Breast epithelium (tissue), 4 donors: ENCODE measurements at places on chromosomes 4 and X.
A peak's percentile ranks its signal among the peaks of the same experiment; 100 is the strongest.

- H3K27ac ChIP-seq: no peak overlapping the region
- H3K36me3 ChIP-seq: no peaks in the 10 kb centered on the region
- H3K4me1 ChIP-seq: no peaks in the 10 kb centered on the region
Measured at GRCh38 chr4:95232358-95233156, 316.2 kb downstream of the UNC5C start.

- no peaks in the 10 kb centered on the region for H3K27me3 ChIP-seq
- H3K4me1 ChIP-seq: no peaks in the 10 kb centered on the region
- H3K36me3 ChIP-seq: no peaks in the 10 kb centered on the region
- no peak for DNase-seq
- H3K4me3 ChIP-seq: no peak overlapping the region
- H3K27ac ChIP-seq: no peak overlapping the region
Measured at GRCh38 chr4:93756101-93756500, 72.5 kb upstream of the ATOH1 start.

GRCh38 chr4:41360921-41361793, 104.4 kb downstream of the UCHL1 start:
- no peaks in the 10 kb centered on the region for H3K4me1 ChIP-seq
- peak overlapping the region; percentile 59 for H3K27ac ChIP-seq
- no peaks in the 10 kb centered on the region for H3K36me3 ChIP-seq
- peak overlapping the region; percentile 91 for H3K4me3 ChIP-seq

- no peaks in the 10 kb centered on the region for H3K36me3 ChIP-seq
- H3K4me1 ChIP-seq: no peaks in the 10 kb centered on the region
- DNase-seq: no peak
Measured at GRCh38 chrX:73239242-73239641, 24.6 kb upstream of the NAP1L2 start.

DNA sequence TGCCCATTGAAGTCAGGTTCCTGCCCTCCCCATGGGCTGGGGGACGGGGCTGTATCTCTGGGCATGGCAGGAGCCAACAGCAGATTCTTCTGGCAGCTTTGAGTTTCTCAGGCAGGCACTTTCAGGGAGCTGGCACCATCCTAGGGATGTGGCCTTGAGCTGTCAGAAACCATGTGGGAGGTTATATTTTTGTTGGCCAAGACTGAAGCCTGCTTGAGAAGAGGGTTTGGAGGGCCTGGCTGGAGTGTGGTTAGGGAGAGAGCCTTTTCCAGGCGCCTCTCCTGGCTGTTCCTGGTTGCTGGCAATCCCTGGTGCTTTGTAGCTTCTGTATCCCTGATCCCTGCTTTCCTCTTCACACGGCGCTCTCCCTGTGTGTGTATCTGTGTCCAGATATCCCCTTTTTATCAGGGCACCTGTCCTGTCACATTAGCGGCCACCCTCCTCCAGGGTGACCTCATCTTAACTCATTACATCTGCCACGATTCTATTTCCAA, 30.6 kb upstream of the SORCS2 start:
- no peak overlapping the region for H3K27ac ChIP-seq
- peak; percentile 54 for DNase-seq
- H3K27me3 ChIP-seq: no peaks in the 10 kb centered on the region
- H3K4me3 ChIP-seq: no peak overlapping the region

- H3K27me3 ChIP-seq: no peaks in the 10 kb centered on the region
- H3K4me3 ChIP-seq: no peak overlapping the region
- no peak for DNase-seq
- no peaks in the 10 kb centered on the region for H3K4me1 ChIP-seq
- no peak overlapping the region for H3K27ac ChIP-seq
- no peaks in the 10 kb centered on the region for H3K36me3 ChIP-seq
Measured at GRCh38 chr4:2761035-2761923, 5.1 kb upstream of the TNIP2 start.

GRCh38 chr4:56796211-56796610, 25.3 kb downstream of the SPINK2 start:
- no peaks in the 10 kb centered on the region for H3K36me3 ChIP-seq
- DNase-seq: no peak
- no peaks in the 10 kb centered on the region for H3K4me1 ChIP-seq
- H3K27ac ChIP-seq: no peak overlapping the region

- no peak overlapping the region for H3K27ac ChIP-seq
- DNase-seq: no peak
- peaks cover 7% of the 10 kb centered on the region for H3K27me3 ChIP-seq
- H3K4me3 ChIP-seq: no peak overlapping the region
- H3K4me1 ChIP-seq: no peaks in the 10 kb centered on the region
- no peaks in the 10 kb centered on the region for H3K36me3 ChIP-seq
Measured at GRCh38 chrX:125711103-125711502, 391.4 kb downstream of the TEX13C start.

DNA sequence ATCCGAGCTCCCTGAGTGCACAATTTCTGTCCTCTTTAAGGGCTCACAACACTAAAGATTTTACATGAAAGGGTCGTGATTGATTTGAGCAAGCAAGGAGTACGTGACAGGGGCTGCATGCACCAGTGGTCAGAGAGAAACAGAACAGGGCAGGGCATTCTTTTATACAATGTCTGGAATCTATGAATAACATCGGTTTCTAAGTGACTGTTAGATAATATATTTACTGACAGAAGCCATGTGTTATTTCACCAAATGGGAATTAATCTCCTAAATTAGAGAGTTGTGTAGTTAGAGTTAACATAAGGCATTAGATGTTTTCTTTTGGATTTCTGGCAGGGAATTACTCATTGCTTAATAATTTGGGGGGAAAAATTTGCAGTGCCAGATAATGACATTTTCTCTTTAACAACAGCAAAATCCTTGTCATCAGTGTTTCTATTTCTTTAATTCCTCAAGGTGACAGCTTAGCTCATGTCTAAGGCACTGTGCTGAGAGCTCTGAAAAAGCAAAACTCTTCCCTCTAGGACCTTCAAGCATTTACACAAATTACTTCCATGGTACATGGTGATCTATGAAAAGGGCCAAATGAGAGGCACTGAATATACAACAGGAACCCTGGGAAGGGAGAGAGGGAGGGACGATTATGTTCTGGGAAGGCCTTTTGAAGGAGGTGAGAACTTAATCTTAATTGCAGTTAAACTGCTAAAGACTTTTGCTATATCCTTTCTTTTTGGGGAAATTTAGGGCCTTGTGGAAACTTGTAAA, 145.0 kb downstream of the RTL3 start:
- no peaks in the 10 kb centered on the region for H3K36me3 ChIP-seq
- H3K4me1 ChIP-seq: no peaks in the 10 kb centered on the region
- DNase-seq: no peak
- no peak overlapping the region for H3K27ac ChIP-seq

GRCh38 chr4:38130884-38131283, 170.7 kb downstream of the PTTG2 start:
- H3K27me3 ChIP-seq: no peaks in the 10 kb centered on the region
- H3K4me3 ChIP-seq: no peak overlapping the region
- H3K36me3 ChIP-seq: no peaks in the 10 kb centered on the region

DNA sequence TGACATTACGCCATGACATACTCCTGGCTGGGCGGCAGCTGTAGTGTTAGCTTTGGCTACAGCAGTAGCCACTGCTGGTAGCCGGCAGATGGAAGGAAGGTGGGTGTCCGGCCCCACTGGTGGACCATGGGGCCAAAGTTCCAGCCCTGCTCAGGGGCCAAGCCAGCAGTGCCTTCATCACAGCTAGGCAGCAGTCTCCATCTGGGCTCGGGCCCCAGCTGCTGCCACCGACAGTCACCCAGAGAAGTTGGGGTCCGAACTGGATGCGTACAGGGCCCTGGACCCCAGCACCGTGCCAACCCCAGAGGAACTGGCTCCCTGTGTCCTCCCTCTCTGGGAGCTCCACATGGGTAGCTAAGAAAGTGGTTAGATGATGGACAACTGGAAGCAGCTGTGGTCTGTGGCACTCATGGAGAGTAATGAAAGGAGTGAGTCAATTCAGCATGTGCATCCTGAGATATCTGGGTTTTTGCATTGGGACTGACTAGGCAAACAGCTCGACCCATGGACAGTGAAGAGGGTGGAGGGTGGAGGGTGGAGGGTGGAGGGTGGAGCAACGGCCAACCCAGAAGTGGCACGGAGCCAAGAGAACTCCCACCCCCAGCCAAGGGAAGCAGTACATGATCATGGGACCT, 366.6 kb upstream of the GRIA3 start:
- no peak for DNase-seq
- no peaks in the 10 kb centered on the region for H3K36me3 ChIP-seq
- H3K27ac ChIP-seq: no peak overlapping the region
- no peaks in the 10 kb centered on the region for H3K4me1 ChIP-seq
- H3K4me3 ChIP-seq: no peak overlapping the region
- no peaks in the 10 kb centered on the region for H3K27me3 ChIP-seq

- H3K4me3 ChIP-seq: no peak overlapping the region
- H3K36me3 ChIP-seq: no peaks in the 10 kb centered on the region
- H3K27ac ChIP-seq: no peak overlapping the region
- H3K27me3 ChIP-seq: peaks cover 50% of the 10 kb centered on the region
- no peaks in the 10 kb centered on the region for H3K4me1 ChIP-seq
Measured at GRCh38 chrX:104330966-104331365, 76.2 kb upstream of the ESX1 start.

DNA sequence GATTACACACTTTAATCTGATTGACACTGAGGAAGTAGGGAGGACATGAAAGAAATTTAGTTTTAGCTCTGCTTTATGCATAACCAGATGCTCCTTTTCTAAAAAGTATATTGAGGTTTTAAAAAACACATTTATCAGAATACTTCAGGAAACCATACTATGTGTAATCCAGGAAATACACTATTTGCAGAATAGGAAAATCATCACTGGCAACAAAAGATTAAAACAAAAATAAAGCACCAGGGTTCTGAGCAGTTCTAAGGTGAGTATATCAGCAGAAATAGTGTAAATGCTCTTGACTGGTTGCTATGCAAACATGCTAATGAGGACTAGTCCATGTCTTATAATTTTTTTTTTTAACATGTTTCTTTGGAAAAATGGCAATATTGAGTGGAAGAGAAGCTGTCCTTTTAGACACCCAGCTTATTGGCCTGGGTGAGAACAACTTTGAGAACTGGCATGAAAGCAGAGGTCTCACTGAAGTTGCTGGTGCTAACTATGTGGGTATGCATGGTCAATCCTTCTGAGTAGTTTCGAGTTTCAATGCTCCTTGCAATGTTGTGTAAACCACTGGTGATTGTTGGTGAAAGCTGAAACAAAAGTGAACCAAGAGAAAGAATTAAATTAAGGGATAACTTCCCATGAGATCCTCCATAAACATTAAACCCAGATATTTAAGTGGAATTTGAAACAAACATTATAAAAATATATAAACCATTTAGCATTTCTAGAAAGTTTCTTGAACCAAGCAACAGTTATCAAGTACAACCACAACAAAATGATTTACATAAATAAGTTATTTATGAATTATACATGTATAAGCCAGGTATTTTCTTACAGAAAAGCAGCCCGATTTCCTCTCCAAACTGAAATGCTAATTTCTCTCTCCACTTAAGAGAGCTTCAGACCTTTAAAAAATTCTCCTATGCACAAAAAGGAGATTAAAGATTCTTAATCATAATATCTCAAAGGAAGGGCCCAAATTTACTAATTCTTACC, 20.4 kb upstream of the SCD5 start:
- H3K4me1 ChIP-seq: no peaks in the 10 kb centered on the region
- H3K27ac ChIP-seq: no peak overlapping the region
- no peaks in the 10 kb centered on the region for H3K27me3 ChIP-seq
- no peak for DNase-seq
- peaks cover 12% of the 10 kb centered on the region for H3K36me3 ChIP-seq

GRCh38 chrX:51148848-51149247, 183.8 kb upstream of the NUDT10 start:
- no peaks in the 10 kb centered on the region for H3K27me3 ChIP-seq
- no peak overlapping the region for H3K27ac ChIP-seq
- no peak for DNase-seq
- no peaks in the 10 kb centered on the region for H3K36me3 ChIP-seq

DNA sequence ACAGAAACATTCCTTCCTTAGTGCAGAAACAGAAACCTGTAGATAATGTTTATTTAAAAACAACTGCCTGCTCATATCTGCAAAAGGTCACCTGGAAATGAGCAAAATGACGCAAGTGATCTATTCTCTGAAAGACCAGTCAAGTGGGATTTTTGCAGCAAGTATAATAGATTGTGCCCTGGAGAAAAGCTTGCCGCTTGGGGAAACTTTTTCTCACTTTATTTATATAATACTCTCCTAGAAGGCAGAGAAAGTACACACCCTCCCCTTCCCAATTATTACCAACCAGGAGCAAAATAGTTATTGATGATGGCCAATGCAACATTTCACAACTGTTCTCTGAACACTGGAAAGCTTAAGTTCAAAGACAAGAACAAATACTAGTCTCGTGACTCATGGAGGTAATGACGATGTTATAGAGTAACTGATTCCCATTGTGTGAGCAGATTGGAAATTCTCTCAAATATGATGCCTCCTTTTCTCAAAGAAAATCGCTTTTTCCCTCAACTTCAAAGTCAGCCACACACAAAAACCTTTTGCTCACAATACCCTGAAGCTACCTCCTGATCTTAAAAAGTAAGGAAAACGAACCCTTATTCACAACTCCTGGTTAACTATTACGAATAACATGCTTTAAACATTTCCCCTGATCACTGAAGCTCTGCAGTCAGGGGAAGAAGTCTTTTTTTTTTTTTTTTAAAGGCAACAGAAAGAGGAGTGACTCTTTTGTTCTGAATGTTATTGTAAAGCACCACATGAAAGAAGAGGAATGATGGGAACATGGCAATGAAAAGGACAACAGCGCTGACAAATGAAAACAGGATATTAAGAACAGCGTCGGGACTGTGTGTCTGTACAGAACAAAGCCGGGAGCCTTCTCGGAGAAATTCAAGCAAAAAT, 41.0 kb downstream of the MID1 start:
- H3K27me3 ChIP-seq: no peaks in the 10 kb centered on the region
- no peak overlapping the region for H3K4me3 ChIP-seq

DNA sequence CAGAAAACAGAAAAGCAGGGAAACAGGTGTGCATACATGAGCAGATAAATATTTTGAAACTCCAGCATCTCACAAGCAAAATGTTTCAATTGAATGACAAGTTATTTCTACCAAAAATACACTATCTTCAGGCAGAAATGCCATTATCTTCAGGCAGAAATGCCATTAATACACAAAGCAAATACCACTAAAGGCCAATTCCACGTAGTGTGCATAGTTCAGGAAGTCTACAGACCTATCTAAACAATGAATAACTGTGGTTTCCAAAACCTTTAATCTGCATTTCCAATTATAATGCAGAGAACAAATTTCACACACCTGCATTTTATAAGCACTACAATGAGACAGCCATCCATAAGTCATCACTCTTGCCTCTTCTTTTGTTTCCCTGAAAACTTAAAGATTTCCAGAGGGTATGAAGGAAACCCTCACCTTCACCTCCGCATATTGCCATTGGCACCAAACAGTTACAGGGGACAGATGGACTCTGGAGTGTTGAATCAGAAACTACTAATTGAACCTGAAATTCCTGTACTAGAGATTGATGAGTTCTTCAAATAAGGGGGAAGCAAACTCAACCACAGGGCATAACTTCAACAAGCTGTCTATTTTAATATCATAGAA, 179.0 kb downstream of the PDGFC start:
- no peaks in the 10 kb centered on the region for H3K4me1 ChIP-seq
- H3K36me3 ChIP-seq: no peaks in the 10 kb centered on the region
- no peak for DNase-seq
- no peak overlapping the region for H3K4me3 ChIP-seq
